CMK (cell line): ENCODE measurements at places on chromosomes 12 and 14.

DNA sequence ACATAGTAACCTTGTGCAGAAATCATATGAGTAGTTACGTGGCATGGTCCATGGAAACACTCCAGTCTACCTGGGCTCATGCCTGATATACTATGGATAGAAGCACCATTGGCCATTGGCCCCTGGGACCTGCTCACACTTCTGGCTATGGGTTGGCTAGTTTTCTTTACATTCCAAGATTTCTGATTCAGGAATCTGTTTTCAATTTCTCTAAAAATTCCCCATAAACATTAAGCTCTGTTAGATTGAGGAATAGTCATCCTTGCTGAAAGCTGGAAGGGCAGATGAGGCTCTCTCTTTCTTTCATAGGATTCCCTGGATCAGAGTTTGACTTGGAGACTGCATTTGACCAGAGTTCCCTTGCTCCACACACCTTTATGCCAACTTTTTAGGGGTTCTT lies 37.3 kb upstream of the RAP1B start:
- DNase-seq = no peak

DNA sequence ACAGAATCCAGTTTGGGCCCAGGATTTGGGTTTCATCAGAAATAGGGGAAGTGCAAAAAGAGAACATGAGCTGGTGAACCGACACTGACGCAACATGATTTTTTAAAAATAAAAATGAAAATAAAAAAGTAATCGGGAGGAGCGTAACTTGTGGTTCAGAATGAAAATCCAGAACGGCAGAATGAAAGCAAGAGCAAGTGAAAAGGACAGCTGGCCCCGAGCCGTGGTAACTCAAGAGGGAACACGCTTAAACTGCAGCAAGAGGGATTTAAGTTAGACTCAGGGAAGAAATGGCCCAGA lies 1.6 kb downstream of the SLC6A12 start:
- no peak for DNase-seq

GRCh38 chr14:35678403-35679028 lies 130.6 kb downstream of the RALGAPA1 start:
- DNase-seq = no peak

DNA sequence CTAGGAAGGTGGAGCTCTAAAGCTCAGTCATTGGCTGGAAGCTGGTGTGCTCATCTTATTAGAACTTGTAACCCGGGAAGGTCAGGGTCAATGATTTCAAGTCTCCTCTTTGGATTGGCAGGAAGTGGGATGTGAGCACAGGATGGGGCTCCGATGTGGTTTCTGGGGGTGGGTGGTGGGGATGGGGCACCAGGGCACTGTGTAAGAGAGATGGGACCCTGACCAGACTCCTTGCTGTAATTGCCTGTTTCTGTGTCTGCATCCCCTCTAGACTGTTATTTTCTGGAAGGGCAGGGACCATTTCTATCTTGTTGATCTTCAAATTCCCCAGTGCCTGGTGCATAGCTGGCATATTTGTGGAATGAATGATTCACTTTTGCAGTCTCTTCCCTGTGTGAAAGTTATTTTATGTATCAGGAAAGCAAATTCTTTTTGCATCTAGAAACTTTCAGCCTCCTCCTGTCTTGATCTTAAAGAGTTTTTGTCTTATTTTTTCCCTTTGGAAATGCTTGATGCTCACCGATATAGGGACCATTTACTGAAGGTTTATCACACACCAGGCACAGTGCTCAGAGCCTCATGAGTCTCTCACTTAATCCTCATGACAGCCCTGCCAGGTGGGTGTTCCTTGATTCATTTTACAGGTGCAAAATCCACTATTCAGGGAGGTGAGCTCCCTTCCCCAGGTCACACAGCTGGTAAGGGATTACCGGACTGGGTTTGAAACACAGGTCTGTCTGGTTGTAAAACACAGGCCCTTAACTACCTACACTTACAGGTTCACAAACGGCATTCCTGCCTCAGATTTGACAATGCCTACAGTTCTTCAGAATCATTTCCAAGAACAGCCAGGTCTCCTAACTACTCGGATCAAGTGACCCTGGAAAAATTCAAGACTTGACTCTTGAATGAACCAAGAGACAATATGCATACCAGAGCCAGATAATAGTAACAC lies 86.9 kb upstream of the IGF1 start:
- no peak for DNase-seq

DNA sequence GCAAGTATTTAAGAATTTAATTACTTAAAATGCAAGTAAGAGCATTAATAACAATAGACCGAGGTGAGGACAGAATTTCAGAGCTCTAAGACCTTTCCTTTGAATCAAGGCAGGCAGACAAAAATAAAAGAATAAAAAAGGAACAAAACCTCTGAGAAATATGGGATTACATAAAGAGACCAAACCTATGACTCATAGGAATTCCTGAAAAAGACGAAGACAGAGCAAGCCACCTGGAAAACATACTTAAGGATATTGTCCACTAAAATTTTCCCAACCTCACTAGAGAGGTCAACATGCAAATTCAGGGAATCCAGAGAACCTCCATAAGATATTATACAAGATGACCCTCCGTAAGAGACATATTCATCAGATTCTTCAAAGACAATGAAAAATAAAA lies 325.1 kb downstream of the AEBP2 start:
- DNase-seq = no peak

DNA sequence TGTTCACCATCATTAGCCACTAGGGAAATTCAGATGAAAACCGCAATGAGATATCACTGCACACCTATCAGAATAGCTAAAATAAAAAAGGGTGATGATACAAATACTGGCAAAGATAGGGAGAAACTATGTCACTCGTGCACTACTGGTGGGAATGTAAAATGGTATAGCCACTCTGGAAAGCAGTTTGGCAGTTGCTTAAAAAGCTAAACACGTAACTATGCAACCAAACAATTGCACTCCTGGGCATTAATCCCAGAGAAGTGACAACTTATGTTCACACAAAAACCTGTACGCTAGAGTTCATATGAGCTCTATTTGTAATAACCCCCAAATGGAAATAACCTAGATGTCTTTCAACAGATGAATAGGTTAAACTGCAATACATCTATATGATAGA lies 35.4 kb downstream of the GPR135 start:
- DNase-seq = no peak
